ENCODE measurements at places on chromosomes 12 and 14. TPM values are rescaled to one million over a fixed set of nuclear protein-coding genes. Genes with fewer than 3 reads are reported as not detected.
A peak's percentile ranks its signal among the peaks of the same experiment; 100 is the strongest.

- no peak overlapping the region for H3K27ac ChIP-seq
- no peaks in the 10 kb centered on the region for H3K27me3 ChIP-seq
- no peak overlapping the region for H3K4me3 ChIP-seq
- H3K4me1 ChIP-seq, result no peaks in the 10 kb centered on the region
- H3K36me3 ChIP-seq, result no peaks in the 10 kb centered on the region
Measured at GRCh38 chr12:50390316-50390741, 6.1 kb downstream of the FAM186A start.

Gene TAS2R7
- total RNA-seq, result not detected

GRCh38 chr12:121651320-121651719 is 18.1 kb downstream of the MORN3 start:
- H3K4me1 ChIP-seq, result no peaks in the 10 kb centered on the region
- H3K27ac ChIP-seq, result no peak overlapping the region
- DNase-seq, result peak; percentile 74

GRCh38 chr12:51386351-51386750 is 4.9 kb downstream of the GALNT6 start:
- no peak overlapping the region for H3K4me3 ChIP-seq
- DNase-seq, result peak; percentile 57
- H3K27ac ChIP-seq, result no peak overlapping the region

DNA sequence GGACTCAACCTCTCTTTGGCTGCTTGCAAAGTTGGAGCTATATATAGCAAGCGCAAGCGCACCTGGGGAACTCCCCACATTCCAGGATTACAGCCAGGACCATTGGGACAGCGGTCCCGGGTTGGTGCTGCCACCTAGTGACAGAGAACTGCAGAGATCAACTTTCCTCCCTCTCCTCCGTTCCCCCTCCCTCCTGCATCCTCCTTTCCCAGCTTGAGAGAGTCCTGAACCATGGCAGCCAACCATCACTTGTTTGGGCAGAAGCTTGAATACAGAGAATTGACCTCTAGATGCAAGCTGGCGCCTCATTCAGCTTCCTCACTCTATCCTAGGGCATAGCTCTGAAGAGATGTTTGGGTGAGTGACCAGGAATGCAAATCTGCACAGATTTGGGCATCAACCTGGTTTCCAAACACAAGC is 17.4 kb upstream of the FLVCR2 start:
- no peaks in the 10 kb centered on the region for H3K27me3 ChIP-seq
- H3K4me3 ChIP-seq, result no peak overlapping the region
- no peaks in the 10 kb centered on the region for H3K4me1 ChIP-seq

GRCh38 chr14:81309511-81309910 is 88.8 kb upstream of the GTF2A1 start:
- H3K36me3 ChIP-seq, result no peaks in the 10 kb centered on the region
- H3K27me3 ChIP-seq, result no peaks in the 10 kb centered on the region
- H3K4me1 ChIP-seq, result no peaks in the 10 kb centered on the region
- DNase-seq, result no peak
- no peak overlapping the region for H3K4me3 ChIP-seq

Gene CYP46A1
- total RNA-seq, result 0.82 TPM

GRCh38 chr14:60805841-60806430 is 71.4 kb downstream of the MNAT1 start:
- no peaks in the 10 kb centered on the region for H3K27me3 ChIP-seq
- H3K36me3 ChIP-seq, result no peaks in the 10 kb centered on the region
- no peak overlapping the region for H3K27ac ChIP-seq
- no peaks in the 10 kb centered on the region for H3K4me1 ChIP-seq
- H3K4me3 ChIP-seq, result no peak overlapping the region

Gene CLEC12A
- total RNA-seq, result 4.8 TPM

DNA sequence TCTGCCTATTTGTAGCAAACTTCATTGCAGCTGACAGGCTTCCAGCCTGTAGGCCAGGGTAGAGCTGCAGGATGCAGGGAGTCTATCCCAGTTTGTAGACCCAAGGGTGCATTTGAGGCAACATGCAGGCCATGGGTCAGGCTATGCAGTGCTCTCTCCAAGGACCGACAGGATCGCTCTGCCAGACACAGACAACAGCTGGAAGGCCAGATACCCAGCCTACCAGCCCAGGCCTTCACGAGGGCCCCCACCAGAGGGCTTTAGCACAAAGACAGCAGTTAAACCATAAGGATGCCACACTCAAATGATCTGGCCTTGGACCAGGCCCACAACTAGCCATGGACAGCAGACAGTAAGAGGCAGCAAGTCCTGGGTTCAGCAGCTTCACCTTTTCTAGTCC is 10.3 kb downstream of the KCTD10 start:
- DNase-seq, result no peak
- no peak overlapping the region for H3K4me3 ChIP-seq
- H3K27ac ChIP-seq, result no peak overlapping the region
- H3K4me1 ChIP-seq, result peaks cover 36% of the 10 kb centered on the region
- peaks cover 16% of the 10 kb centered on the region for H3K36me3 ChIP-seq
- no peaks in the 10 kb centered on the region for H3K27me3 ChIP-seq

GRCh38 chr12:92574051-92574783 is 128.6 kb upstream of the PLEKHG7 start:
- no peak overlapping the region for H3K27ac ChIP-seq
- H3K4me1 ChIP-seq, result peaks cover 3% of the 10 kb centered on the region
- H3K27me3 ChIP-seq, result no peaks in the 10 kb centered on the region
- no peaks in the 10 kb centered on the region for H3K36me3 ChIP-seq
- DNase-seq, result no peak

GRCh38 chr14:69131176-69131575 is 21.7 kb downstream of the DCAF5 start:
- H3K27me3 ChIP-seq, result no peaks in the 10 kb centered on the region
- peaks cover 34% of the 10 kb centered on the region for H3K4me1 ChIP-seq
- no peak overlapping the region for H3K27ac ChIP-seq
- no peak for DNase-seq
- no peaks in the 10 kb centered on the region for H3K36me3 ChIP-seq

DNA sequence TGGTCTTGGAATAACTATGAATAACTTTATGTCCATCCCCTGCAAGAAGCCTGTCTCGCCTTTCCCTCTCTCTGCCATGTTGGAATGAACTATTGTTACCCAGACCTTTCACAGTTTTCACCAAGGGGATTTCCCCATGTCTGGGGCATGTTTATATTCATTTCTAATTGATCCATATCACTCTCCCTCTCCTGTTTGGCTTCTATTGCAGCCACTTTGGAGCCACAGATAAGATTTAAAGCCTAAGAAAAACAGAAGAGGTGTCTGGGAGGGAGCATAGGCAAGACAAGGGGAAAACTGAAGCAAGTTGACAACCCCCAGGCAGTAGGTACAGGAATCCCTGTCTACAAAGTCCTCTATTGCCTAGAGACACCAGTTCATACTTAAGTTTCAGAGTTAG is 41.0 kb upstream of the FOXJ2 start:
- H3K4me1 ChIP-seq, result no peaks in the 10 kb centered on the region
- no peak overlapping the region for H3K4me3 ChIP-seq

Gene KERA
- total RNA-seq, result not detected

Gene TMEM117
- 6.0 TPM for total RNA-seq

DNA sequence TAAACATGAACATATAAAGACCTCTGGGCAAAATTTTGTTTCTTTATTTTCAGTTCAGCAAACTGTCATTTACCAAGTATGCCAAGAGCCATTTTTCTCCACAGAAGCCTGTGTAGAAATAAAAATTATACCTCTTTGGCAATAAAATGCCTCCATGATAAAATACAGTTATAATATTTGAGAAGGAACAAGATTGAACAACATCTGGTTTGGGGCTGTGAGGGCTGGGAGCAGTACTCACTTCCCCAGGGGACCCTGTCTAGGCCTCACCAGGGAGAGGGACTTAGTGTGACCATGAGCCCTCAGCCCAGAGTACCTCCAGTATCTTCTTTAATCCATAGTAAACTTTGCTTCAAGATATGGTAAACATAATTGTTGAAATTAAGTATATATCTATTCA is 65.1 kb downstream of the DAAM1 start:
- H3K36me3 ChIP-seq, result no peaks in the 10 kb centered on the region
- DNase-seq, result no peak
- peaks cover 8% of the 10 kb centered on the region for H3K4me1 ChIP-seq
- H3K27me3 ChIP-seq, result no peaks in the 10 kb centered on the region
- H3K27ac ChIP-seq, result no peak overlapping the region
- H3K4me3 ChIP-seq, result no peak overlapping the region

DNA sequence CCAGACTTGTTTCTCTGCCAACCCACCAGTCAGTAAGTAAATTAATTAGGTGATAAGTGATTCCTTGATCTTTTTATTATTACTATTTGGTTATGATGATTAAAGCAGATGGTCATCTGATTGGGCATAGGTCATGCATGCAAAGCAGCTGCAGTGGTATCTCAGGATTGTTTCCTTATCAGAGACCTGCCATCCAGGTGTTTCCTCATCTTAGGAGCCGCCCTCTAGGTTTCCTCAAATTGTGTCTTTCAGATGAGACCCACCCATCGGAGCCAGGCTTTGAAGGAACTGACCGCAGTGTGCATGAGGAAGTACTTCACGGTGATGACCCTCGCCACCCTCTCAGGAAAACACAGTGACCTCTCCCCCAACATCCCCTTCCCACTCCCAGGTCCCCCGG is 63.3 kb downstream of the ZFP36L1 start:
- no peaks in the 10 kb centered on the region for H3K4me1 ChIP-seq
- no peaks in the 10 kb centered on the region for H3K36me3 ChIP-seq
- H3K4me3 ChIP-seq, result no peak overlapping the region
- H3K27me3 ChIP-seq, result no peaks in the 10 kb centered on the region

DNA sequence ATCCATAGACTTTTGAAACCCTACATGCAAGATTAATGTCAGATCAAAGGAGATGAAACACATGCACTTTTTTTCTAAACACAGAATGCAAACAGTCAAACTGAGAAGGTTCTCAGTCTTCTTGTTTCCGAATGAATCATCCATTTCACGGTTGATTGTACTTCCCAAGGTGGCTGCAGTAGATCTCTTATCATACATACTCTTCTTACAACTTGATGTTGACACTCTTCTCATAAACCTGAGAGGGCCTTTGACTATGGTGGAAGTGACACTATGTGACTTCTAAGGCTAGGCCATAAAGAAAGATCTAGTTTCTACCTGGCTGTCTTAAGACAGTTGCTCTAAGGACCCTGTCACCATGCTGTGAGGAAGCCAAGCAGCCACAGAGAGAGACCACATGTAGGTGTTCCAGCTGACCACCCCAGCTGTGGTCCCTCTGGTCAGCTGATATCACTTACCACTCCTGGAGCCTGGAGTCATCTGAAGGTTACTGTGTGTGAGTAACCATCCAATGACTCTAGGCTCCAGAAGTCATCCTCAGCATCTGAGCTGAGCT is 67.2 kb upstream of the HMGA2 start:
- H3K27me3 ChIP-seq, result no peaks in the 10 kb centered on the region
- no peaks in the 10 kb centered on the region for H3K4me1 ChIP-seq
- no peak overlapping the region for H3K27ac ChIP-seq

Gene KRT86
- 1.3 TPM for total RNA-seq

GRCh38 chr14:74950795-74951442 is 4.5 kb downstream of the PGF start:
- peaks cover 19% of the 10 kb centered on the region for H3K4me1 ChIP-seq
- H3K27me3 ChIP-seq, result no peaks in the 10 kb centered on the region
- no peaks in the 10 kb centered on the region for H3K36me3 ChIP-seq
- no peak for DNase-seq
- no peak overlapping the region for H3K4me3 ChIP-seq

GRCh38 chr14:25094171-25094907 is 44.4 kb upstream of the STXBP6 start:
- no peaks in the 10 kb centered on the region for H3K27me3 ChIP-seq
- no peak for DNase-seq
- H3K4me1 ChIP-seq, result no peaks in the 10 kb centered on the region
- H3K27ac ChIP-seq, result no peak overlapping the region

Gene RD3L
- total RNA-seq, result not detected

Gene BCL11B
- 3.3 TPM for total RNA-seq

DNA sequence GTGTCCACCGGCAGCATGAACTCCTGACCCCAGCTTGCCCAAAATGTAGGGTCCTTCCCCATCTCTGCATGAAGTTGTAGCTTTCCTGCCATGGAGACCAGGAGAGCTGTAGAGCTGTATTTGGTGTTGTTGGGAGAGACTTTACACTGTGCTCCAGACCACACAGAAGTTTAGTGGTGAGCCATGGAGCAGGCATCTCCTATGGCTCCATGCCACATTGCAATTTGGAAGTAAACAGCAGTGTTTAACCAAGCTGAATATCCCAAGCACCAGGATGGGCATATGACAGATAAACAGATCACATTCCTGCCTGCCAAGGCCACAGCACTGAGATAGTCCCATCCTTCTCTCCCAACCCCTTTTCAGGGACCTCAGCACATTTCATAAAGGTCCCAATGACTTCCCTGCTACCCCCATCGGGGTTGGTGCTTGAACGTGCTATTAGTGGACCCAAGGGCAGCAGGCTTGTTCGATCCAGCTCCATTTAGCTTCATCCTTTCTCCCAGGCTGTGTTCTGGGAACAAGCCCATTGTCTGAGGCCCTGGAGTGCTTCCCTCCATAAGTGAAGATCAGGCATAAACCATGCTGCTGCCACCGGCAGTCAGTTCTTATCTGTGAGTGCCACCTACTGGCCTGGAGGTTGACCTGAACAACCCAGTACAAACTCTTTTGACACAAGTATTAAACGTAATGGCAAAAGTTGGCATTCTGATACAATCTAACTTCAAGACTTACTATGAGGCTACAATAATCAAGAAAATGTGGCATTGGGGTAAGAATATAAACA is 172.3 kb upstream of the ATXN7L3B start:
- no peaks in the 10 kb centered on the region for H3K36me3 ChIP-seq
- H3K27me3 ChIP-seq, result no peaks in the 10 kb centered on the region
- H3K4me1 ChIP-seq, result no peaks in the 10 kb centered on the region
- no peak overlapping the region for H3K27ac ChIP-seq
- DNase-seq, result no peak
- H3K4me3 ChIP-seq, result no peak overlapping the region

DNA sequence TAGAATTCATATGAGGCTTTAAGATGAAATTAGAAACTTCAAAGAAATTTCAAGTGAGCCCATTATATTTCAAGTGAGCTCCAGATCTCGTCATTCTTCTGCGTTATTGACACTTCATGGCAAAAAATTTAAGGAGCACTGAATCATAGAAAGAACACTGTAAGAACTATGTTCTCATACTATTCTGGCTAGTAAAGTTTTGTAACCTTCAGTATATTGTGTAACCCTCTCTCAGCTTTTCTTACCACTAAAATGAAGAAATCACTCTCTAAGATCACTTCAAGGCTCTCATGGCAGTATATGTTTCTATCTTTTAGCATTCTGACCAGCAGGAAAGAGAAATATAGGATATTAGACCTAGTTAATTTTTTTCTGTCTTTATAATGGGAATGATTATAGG is 6.3 kb downstream of the GPHN start:
- no peak overlapping the region for H3K27ac ChIP-seq
- no peaks in the 10 kb centered on the region for H3K36me3 ChIP-seq
- H3K27me3 ChIP-seq, result no peaks in the 10 kb centered on the region
- no peak overlapping the region for H3K4me3 ChIP-seq

Gene MSI1
- total RNA-seq, result 1.3 TPM

DNA sequence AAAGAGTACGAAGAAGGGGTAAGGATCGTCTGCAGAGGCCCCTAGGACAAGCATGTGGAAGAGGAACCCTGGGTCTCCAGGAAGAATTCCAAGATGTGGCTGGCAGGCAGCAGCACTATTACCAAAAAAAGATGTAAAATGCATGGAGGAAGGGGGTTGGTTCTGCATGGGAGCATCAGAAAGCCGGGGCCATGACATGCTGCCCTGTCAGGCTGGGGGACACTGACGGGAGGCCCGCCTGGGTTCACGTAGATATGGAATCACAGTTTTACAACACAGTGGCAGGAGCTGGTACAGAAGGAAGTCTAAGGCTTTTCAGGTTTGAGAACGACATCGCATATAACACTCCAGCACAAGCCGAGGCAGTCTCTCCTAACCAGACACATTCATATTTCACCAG is 150.0 kb upstream of the GSC start:
- no peak for DNase-seq
- H3K27me3 ChIP-seq, result no peaks in the 10 kb centered on the region
- H3K36me3 ChIP-seq, result no peaks in the 10 kb centered on the region
- no peak overlapping the region for H3K27ac ChIP-seq
- H3K4me3 ChIP-seq, result no peak overlapping the region

Data from kidney (tissue), 22 donors.